ENCODE measurements at places on chromosomes 4 and X.
A peak's percentile ranks its signal among the peaks of the same experiment; 100 is the strongest.

DNA sequence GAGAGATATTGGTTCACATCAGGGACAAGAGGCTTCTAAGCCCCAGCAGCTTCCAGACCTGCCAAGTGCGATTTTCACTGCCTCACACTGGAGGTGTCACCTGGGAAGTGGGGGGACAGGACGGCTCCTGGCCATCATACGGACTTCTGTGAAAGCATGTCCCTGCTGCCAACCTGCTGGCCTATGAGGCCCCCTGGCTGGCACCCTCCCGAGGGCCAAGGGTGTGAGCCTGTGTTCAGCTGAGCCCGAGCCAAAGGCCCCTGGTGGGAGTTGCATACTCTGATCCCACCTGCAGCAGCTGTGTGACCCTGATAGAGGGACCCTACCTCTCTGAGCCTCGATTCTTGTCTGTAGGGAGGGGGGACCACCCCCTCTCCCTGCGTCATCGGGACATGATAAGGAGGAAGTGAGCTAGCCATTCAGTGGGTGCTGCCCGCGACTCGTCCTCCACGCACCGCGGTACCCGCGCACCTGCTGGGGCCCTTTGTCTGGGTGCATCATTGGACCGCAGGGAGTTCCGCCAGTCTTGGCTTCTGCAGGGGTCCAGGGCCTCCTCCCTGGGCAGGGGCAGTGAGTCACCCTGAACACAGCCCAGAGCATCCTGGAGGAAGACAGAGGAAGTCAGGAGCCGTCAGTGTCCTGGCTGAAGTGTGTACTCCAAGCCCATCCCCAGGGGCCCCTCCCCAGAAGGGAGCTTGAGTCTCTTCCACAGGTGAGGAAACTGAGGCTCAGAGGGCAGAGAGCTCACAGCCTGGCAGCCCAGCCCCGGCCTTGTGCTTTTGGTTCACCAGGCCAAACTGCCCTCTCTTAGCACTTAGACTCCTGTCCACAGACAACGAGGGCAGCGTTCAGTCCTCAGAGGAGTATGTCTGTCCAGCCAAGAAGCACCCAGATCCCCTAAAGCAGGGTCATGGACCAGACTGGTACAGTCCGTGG, 24.1 kb downstream of the C4orf50 start:
- no peak for DNase-seq

- no peak for DNase-seq
Measured at GRCh38 chrX:44569122-44569521, 26.5 kb upstream of the FUNDC1 start.

- DNase-seq, result no peak
Measured at GRCh38 chr4:157521906-157522305, 301.4 kb downstream of the GRIA2 start.

GRCh38 chrX:12548746-12549145, 242.5 kb upstream of the PRPS2 start:
- no peak for DNase-seq

DNA sequence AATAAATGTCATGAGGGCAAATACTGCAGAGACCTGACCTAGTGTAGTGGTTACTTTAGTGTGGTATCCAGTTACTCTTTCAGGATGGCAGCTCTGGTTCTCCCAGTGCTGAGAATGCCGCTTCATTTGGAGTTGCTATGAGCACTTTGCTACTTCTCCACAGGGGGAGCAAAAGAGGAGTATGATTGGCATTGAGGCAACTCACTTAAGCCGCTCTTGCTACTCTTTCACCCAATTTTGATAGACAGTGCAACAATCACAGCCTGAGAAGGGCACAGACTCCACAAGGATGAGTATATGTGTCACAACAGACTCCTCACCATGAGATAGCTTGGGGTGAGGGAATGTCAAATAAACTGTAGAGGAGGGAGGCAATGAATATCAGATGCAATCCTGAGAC, 81.2 kb downstream of the NPY1R start:
- no peak for DNase-seq

GRCh38 chr4:111761531-111761930, 383.7 kb upstream of the FAM241A start:
- DNase-seq, result no peak

DNA sequence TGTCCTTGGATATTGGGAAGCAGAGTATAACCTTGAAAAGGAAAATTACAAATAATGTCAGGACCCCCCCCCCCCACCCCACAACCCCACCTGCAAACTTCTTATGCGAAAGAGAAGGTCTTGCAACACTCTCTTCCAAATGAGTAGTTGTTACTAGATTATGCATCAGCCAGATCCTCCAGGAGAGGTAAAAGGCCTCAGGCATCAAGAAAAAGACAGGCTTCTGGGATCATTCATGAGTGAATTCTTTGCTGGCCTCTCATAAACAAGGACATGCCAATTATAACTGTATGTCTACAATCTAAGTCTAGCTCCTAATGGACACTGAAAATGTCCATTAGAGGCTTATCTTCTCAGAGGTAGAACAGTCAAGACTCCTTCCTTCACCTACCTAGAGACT, 1443.3 kb downstream of the RAPGEF2 start:
- DNase-seq, result no peak

DNA sequence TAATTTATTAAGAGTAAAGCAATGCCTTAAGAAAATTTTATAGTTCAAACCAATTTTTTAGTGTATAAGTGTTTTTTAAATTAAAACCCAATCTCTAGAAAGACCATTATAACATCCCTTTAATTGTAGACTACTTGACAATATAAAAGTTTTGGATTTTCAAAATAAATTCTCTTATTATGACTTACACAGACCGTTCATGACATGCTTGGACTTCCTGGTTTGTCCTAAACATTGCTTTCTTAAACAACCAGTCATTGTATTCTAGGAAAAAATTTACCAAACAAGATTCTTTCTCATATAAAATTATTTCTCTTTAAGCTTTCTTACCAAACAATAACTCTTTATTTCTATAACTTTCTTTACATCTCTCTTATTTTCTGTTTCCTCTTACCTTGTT, 49.0 kb upstream of the CXorf51A start:
- DNase-seq, result no peak

DNA sequence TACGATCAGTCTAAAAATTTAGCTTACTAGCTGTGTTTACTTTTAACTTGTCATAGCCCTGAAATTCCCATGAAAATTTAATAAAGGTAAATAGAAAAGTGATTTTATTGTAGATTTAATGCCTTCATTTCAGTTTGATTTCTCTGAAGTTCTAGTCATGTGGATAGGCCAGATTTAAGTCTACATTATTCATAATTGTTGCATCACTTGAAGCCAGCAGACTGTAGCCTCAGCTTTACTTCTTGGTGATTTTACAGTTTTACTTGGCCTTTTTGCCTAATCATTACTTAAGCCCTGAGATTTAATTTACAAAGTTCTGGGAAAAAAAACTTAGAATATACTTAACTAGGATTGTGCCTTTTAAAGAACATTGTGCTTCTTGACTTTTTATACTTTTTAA, 73.5 kb upstream of the FHDC1 start:
- DNase-seq, result no peak

DNA sequence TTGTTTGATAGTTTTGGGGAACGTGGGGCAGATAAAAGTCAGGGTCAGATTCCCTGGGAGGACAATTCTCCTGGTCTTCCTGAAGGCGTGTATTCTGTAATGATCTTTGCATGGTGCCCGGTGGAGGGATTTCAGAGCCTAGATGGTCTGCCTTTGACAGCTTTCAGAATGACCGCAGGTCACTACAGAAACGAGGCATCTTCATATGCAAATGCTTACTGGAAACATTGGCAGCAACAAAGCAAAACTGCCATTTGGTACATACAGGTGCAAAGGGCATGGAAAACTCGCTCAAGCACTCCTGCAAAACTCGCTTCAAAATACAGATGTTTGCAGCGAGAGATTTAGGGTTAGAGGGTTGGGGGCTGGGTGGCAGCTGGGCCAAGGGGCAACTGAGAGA, 8.8 kb downstream of the C4orf50 start:
- DNase-seq, result no peak

DNA sequence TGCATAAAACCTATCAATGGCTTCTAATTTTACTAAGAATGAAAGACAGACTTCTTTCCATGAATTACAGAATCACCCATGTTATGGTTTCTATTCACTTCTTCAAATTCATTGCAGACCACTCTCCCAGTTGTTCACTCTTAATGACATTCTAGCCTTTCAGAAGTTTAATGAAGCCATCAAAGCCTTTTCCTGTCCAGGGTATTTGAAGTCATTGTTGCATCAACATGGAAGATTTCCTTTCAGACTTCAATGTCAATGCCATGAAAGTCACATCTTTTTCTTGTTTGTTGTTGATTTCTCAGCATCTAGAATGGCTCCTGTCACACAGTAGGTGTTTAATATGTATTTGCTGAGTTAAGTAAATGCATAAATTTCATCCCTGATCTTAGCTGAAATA, 48.1 kb upstream of the ARSJ start:
- DNase-seq, result no peak

DNA sequence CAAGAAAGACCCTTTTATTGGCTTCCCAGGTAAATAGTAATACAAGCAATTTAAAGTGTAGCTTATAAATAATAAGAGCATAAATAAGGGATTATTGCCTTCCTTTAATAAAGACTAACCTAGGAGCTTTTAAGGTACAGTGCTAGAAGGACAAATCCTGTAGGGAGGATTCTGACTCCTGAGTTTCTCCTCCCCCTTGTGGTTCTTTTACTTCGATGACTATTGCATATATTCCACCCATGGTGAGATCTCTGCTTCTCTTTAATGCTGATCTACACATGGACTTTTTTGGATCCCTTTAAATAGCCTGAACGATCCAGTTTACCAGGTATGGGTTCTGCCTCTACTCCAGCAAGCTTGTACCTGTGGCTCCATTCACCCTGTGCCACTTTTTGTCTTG, 2.5 kb downstream of the GALNT7 start:
- peak; percentile 20 for DNase-seq

GRCh38 chr4:123342498-123342897, 54.1 kb upstream of the SPRY1 start:
- no peak for DNase-seq

DNA sequence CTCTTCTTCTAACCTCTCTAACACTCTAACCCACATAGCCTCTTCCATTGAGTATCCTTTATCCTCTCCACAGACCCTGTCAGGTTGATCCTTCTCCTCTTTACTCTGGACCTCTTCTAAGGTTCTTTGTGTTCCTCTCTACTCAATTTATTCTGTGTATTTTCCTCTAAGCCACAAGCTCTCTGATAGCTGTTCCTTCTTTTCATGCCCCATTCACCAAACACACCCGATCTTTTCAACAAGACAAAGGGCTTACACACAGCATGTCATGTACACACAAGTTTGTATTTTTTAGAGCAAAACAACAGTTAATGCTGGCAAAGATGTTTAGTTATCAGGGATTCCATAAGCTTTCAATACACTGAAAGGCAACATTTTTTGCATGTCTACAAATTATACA, 1.9 kb downstream of the SPIN2B start:
- no peak for DNase-seq

- no peak for DNase-seq
Measured at GRCh38 chrX:104435249-104435648, 130.8 kb upstream of the IL1RAPL2 start.

DNA sequence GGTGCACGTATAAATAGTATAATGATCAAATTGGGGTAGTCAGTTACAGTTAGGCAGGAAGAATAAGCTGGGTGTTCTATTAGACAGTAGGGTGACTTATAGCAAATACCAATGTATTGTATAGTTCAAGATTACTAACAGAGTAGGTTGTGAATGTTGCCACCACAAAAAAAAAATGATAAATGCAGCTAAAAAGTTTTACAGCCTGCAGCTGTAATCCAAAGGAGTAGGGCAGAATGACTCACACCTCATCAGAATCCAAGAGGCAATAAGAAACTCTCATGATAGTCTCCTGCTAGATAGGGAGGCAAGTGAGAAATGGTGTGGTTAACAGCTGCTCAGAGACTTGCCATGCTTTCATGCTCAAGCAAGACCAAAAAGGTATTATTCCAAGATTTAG, 19.6 kb upstream of the TCEAL4 start:
- DNase-seq, result no peak

DNA sequence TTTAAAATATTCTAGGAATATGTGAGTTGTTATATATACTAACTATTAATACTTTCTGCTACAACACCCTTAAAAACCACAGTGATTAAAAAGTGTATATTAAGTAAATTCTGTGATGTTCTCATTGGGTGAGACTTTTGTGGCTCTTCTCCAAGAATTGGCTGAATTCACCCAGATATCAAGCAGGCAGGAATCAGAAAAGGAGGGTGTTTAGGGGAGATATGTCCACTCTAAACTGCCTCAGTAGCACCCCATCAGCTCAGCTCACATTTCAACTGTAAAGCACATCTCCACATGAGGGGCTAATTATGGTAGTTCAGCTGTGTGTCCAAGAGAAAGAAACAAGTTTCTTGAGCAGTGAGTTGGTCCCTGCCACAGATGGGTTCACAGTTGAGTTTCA, 165.0 kb downstream of the GALNTL6 start:
- no peak for DNase-seq

DNA sequence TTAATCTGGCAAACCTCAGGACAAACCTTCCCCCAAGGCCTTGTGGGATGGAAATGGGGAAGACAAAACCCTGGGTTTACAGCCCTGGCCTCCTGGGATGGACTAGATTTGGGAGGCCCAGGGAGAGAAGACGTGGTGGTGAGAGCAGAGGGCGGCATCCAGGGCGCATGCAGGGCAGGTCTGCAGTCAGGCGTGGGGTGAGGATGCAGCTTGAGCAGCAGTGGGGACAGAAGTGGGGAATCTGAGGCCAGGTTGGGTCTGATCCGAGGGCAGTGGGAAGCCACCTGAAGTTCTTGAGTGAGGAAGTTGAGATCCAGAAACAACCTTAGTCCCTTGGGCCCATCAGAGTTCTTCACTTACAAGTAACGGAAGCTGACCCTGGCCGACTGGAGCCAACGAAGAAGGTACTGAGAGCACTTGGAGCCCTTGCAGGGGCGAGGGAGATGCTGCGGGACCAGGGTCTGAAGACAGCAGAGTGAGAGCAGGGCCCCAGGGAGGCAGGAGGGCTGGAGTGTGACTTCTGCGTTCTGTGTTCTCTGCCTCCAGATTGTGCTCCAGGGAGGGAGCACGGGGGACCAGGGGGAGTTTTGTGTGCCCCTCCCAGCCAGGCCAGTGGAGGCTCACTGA, 42.0 kb upstream of the GPR78 start:
- no peak for DNase-seq

DNA sequence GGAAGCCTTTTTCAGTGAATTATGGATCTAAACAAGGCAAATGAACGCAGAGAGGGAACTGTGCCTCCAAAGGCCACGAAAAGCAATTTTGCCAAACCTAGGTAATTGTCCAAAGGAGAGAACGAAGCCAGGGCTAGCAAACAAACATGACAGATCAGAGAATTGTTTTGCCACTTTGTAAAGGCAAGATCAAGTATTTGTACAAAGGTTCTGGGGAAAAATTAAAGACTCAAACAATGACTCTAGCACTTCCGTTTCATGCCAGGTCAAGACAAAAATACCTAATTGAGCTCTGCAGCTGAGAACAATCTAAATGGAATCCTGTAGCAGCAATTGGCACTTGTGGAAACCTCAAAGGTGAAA, 8.5 kb downstream of the RBM47 start:
- no peak for DNase-seq

All from germinal center (tissue), 1 donor.